ENCODE measurements at places on chromosomes 7 and 10.

DNA sequence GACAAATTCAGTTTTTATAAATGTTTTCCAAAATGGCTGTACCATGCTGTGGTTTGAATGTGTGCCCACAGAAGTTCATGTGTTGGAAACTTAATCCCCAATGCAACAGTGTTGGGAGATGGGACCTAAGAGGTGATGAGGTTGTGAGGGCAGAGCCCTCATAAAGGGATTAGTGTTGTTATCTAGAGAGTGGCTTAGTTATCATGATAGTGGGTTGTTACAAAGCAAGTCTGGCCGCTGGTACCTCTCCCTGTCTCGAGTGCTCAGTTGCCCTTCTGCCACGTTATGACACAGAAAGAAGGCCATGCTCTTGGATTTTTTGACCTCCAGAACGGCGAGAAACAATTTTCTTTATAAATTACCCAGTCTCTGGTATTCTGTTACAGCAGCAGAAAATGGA, 119.0 kb downstream of the BTAF1 start:
- no peak for DNase-seq
- no peaks in the 10 kb centered on the region for H3K27me3 ChIP-seq
- no peaks in the 10 kb centered on the region for H3K4me1 ChIP-seq

- H3K4me3 ChIP-seq = no peak overlapping the region
- no peak for DNase-seq
- no peaks in the 10 kb centered on the region for H3K4me1 ChIP-seq
- H3K36me3 ChIP-seq = no peaks in the 10 kb centered on the region
- no peak overlapping the region for H3K27ac ChIP-seq
Measured at GRCh38 chr7:80596933-80597517, 41.4 kb upstream of the CD36 start.

GRCh38 chr7:134452419-134452838, 6.5 kb downstream of the AKR1B1 start:
- H3K4me3 ChIP-seq = no peak overlapping the region
- no peaks in the 10 kb centered on the region for H3K27me3 ChIP-seq
- peaks cover 10% of the 10 kb centered on the region for H3K4me1 ChIP-seq

GRCh38 chr7:130022115-130022514, 29.1 kb downstream of the ZC3HC1 start:
- no peak overlapping the region for H3K4me3 ChIP-seq
- H3K27ac ChIP-seq = no peak overlapping the region
- H3K36me3 ChIP-seq = peaks cover 12% of the 10 kb centered on the region
- H3K4me1 ChIP-seq = no peaks in the 10 kb centered on the region
- H3K27me3 ChIP-seq = no peaks in the 10 kb centered on the region
- no peak for DNase-seq

DNA sequence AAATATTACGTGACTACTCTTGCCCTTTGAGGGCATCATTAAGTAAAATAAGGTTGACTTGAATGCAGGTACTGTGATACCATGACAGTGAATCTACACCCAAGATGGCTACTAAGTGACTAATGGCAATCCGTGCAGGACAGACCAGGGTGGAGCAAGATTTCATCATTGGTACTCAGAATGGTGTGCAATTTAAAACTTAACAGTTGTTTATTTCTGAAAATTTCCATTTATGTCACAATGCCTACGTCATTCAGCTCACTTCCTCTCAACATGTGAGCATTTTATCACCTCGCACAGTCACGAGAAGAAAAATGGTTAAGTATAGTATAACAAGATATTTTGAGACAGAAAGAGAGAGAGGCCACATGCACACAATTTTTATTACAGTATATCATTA, 50.3 kb upstream of the MET start:
- no peaks in the 10 kb centered on the region for H3K27me3 ChIP-seq

DNA sequence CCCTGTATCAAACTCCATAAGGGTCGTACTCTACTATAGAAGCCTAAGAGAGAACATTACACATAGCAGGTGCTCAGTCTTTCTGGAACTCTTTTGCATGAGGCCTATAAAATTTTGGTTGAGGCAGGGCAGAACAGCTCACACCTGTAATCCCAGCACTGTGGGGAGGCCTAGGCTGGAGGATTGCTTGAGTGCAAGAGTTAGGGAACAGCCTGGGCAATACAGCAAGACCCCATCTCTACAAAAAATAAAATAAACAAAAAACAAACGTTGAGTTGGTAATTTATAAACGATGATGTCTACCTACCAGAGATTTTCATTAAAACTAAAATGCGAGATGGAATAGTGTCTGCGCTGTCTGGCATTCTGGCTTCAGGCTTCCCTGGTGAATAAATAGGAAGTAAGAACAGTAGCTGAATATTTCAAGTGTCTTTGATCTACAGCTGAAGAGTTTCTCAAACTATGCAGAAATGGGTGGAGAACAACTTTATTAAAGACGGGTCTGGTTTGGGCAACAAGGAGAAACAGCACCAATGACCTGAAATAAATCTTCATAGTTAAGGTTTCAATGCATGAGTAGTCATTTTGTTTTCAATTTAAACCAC, 774 bp downstream of the PON2 start:
- no peaks in the 10 kb centered on the region for H3K36me3 ChIP-seq
- H3K27me3 ChIP-seq = no peaks in the 10 kb centered on the region
- H3K4me1 ChIP-seq = peaks cover 13% of the 10 kb centered on the region
- peak overlapping the region; percentile 58 for H3K4me3 ChIP-seq

DNA sequence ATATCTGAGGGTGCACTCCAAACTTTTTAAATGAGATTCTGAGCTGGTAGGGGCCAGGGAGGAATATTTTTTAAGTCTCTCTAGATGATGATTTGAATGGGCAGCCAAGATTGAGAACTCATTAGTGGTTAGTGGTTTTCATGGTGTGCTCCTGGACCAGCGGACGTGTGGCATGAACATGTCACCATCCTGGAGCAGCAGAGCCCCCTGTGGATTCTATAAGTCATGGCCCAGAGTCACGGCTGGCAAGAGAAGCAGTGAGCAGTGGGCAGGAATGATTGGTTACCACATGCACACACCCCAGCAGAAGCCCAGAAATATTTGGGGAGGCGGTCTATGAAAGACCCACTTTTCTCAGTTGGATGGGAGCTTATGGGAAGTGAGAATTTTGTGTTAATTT, 21.2 kb upstream of the UCN3 start:
- DNase-seq = no peak
- H3K27me3 ChIP-seq = no peaks in the 10 kb centered on the region
- no peaks in the 10 kb centered on the region for H3K36me3 ChIP-seq
- H3K27ac ChIP-seq = no peak overlapping the region

DNA sequence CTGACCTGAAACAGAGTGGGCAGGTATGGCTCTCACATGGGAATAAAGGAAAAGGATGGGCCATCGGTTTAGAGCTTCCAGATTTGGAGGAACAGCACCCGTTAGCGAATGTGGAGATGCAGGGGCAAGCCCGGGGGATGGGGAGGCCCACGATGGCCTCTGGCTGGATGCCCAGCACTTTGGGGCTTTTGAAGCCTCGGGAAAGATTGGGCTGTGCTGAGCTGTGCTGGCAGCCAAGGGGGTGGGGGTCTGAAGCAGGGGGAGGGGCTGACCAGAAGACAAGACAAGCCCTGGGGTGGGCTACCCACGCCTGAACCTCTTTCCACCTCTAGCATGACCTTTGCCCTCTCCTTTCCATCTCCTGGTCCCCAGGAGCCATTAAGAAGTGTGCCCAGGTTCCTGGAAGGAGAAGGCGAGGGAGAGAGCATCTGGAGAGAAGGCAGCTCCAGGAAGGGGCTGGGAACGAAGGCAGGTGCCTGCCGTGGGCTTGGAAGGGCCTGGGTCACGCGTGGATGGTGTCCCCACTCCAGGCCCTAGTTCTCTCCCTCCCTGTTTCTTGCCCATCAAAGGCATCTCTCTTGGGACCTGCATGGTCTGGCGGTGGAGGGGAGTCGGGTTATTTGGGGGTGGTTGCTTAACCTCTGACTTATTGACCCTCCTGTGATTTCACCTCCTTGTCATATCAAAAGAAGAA, 39.7 kb downstream of the JAKMIP3 start:
- no peak overlapping the region for H3K27ac ChIP-seq
- H3K27me3 ChIP-seq = peaks cover 33% of the 10 kb centered on the region

GRCh38 chr7:126667742-126668366, 584.9 kb downstream of the GRM8 start:
- H3K4me3 ChIP-seq = no peak overlapping the region
- DNase-seq = no peak
- H3K27me3 ChIP-seq = no peaks in the 10 kb centered on the region

DNA sequence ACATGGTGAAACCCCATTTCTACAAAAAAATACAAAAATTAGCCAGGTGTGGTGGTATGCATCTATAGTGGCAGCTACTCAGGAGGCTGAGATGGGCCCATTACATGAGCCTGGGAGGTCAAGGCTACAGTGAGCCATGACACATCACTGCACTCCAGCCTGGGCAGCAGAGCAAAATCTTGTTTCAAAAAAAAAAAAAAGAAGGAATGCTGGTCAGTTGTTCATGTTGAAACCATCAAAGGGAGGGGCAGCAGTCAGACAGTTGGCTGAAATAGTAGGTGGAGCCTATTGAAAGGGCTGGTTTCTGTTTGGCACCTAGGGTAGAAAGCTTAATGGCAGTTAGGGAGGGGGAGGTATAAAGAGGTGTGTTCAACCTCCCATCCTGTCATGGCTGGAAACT, 323.0 kb downstream of the GALNT17 start:
- H3K27ac ChIP-seq = no peak overlapping the region
- no peak overlapping the region for H3K4me3 ChIP-seq
- no peak for DNase-seq
- H3K36me3 ChIP-seq = no peaks in the 10 kb centered on the region
- no peaks in the 10 kb centered on the region for H3K4me1 ChIP-seq
- H3K27me3 ChIP-seq = no peaks in the 10 kb centered on the region

- no peaks in the 10 kb centered on the region for H3K36me3 ChIP-seq
- no peak for DNase-seq
- H3K27me3 ChIP-seq = peaks cover 4% of the 10 kb centered on the region
- no peaks in the 10 kb centered on the region for H3K4me1 ChIP-seq
- H3K27ac ChIP-seq = no peak overlapping the region
Measured at GRCh38 chr7:94417306-94417705, 22.6 kb downstream of the COL1A2 start.

DNA sequence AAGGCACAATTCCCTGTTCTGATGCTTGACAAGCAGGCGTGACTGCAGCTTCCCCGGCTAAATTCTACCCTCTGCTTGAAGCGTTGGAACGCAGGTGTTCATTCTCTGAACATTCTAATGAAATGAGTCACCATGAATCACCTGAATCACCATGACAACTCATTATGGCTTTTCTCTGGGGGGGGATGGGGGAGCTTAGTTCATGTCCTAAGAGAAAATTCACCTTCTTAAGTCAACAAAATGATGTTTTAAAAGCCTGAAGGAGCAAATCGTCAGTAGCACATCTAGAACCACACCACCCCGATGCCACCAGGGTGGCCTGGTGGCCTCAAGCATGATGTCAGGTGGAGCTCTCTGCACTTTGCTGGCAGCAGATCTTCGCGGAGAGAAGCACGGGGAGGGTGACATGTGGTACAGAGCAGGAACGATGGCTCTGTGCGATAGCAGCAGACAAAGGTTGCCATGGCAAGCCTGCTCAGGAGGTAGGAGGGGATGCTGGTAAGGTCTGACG, 33.7 kb downstream of the DDC start:
- H3K27ac ChIP-seq = no peak overlapping the region
- H3K4me1 ChIP-seq = no peaks in the 10 kb centered on the region
- no peak overlapping the region for H3K4me3 ChIP-seq
- no peaks in the 10 kb centered on the region for H3K27me3 ChIP-seq

- DNase-seq = no peak
- H3K4me3 ChIP-seq = no peak overlapping the region
- H3K27me3 ChIP-seq = no peaks in the 10 kb centered on the region
- H3K27ac ChIP-seq = no peak overlapping the region
- H3K36me3 ChIP-seq = no peaks in the 10 kb centered on the region
Measured at GRCh38 chr7:72704894-72705293, 123.1 kb downstream of the TYW1B start.

- no peaks in the 10 kb centered on the region for H3K4me1 ChIP-seq
- H3K27ac ChIP-seq = no peak overlapping the region
- no peak overlapping the region for H3K4me3 ChIP-seq
- no peaks in the 10 kb centered on the region for H3K36me3 ChIP-seq
- peak; percentile 34 for DNase-seq
Measured at GRCh38 chr10:92087750-92088395, 164.3 kb downstream of the BTAF1 start.

DNA sequence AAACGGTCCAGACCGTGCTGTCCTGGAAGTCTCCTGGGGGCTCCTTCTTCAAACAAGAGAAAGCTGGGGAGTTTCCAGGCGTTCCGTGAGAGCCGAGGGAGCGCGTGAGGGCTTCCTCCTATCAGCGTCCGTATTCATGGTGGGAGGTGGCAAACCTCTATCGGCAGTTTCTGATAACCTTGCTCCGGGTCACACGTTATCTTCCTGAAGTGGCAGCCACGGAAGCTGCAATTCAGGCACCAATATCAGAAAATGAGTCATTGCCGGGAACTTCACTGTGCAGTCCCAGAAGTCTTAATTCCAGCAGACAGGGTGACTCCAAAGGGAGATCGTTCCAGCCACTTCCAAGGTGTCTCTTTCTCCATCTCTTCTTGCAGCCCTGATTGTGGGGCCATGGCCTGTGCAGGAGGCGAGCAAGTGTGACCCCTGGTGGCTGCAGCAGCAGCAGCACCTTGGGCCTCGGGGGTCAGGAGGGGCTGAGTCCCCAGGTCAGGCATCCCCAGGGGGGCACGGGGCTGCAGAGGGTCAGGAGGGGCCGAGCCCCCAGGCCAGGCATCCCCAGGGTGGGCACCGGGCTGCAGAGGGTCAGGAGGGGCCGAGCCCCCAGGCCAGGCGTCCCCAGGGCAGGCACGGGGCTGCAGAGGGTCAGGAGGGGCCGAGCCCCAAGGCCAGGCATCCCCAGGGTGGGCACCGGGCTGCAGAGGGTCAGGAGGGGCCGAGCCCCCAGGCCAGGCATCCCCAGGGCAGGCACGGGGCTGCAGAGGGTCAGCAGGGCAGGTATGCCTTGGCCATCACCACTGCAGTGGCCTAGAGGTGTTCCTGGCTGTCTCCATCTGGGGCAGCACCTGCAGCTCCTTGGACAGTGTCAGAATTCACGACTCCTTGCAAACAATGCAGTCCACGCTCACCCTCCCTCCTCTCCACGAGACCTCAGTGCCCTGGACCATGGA, 538.7 kb downstream of the DNAJB6 start:
- H3K4me1 ChIP-seq = peaks cover 41% of the 10 kb centered on the region
- DNase-seq = no peak
- no peak overlapping the region for H3K27ac ChIP-seq
- H3K36me3 ChIP-seq = no peaks in the 10 kb centered on the region
- peaks cover 12% of the 10 kb centered on the region for H3K27me3 ChIP-seq
- peak overlapping the region; percentile 28 for H3K4me3 ChIP-seq
